ENCODE measurements at places on chromosomes 16 and 17. TPM values are rescaled to one million over a fixed set of nuclear protein-coding genes. Genes with fewer than 3 reads are reported as not detected.

- no peak for DNase-seq
These were observed 84.9 kb downstream of the RTN4RL1 start for GRCh38 chr17:1939981-1940809.

- no peak for DNase-seq
These were observed 83.4 kb downstream of the HIC1 start for GRCh38 chr17:2138318-2138717.

DNA sequence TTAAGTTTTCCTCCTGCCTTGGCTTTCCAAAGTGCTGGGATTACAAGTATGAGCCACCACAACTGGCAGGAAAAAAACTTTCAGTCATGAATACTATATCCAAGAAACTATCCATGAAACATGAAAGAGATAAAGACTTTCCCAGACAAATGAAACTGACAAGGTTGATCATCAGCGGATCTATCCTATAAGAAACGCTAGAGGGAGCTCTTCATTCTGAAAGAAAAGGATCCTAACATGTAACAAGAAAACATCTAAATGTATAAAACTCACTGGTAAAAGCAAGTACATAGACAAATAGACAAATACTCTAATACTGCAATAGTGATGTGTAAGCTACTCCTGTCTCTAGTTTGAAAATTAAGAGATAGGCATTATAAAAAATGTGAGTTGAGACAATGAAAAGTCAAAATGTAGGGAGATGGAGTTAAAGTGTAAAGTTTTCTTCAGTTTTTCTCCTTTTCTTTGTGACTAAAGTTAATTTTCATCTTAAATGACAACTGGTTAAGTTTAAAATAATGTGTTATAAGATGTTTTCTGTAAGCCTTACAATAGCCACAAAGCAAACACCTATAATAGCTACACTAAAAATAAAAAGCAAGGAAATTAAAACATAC lies 79.6 kb upstream of the TEKT1 start:
- DNase-seq: no peak

GRCh38 chr17:46958041-46958591 lies 20.9 kb downstream of the RPRML start:
- DNase-seq: no peak

DNA sequence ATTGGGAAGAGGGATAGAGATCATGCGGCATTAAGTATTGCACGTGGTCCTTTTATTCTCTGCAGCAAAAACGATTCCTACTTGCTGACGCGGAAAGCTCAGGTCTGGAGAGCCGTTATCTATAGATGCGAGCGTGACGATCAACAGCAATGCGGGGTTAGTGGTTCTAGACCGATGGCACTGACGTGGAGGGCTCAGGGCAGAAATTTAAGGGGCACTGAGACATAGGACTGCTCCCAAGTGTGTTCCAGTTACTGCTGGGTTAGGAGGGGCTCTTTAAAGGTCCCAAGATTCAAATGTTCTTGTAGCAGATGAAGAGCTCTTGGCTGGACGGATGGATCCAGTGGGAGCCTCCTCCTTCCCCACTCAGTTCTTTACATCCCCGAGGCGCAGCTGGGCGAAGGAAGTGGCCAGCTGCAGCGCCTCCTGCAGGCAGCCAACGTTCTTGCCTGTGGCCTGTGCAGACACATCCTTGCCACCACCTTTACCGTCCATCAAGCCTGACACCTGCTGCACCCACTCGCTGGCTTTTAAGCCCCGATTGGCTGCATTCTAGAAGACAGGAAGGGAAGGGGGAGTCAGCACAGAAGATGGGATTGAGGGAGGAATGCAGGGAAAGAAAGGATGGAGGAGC lies 732 bp upstream of the EXOSC6 start:
- DNase-seq: no peak

GRCh38 chr16:22685459-22685830 lies 128.5 kb upstream of the HS3ST2 start:
- DNase-seq: no peak

- no peak for DNase-seq
These were observed 11.6 kb upstream of the CAMKK1 start for GRCh38 chr17:3904501-3904900.

GRCh38 chr17:50274142-50274896 lies at the start of gene TMEM92:
TSS of gene TMEM92 (plus strand) at chr17:50274466. CDS start at chr17:50274502, 36 bp downstream.
- no peak for DNase-seq

The ASGR1 gene
- 0.12 TPM for polyA plus RNA-seq

The RPS2 gene
- 2,750 TPM for polyA plus RNA-seq

GRCh38 chr17:3962217-3962964 lies 1.8 kb downstream of the ATP2A3 start:
- DNase-seq: no peak

DNA sequence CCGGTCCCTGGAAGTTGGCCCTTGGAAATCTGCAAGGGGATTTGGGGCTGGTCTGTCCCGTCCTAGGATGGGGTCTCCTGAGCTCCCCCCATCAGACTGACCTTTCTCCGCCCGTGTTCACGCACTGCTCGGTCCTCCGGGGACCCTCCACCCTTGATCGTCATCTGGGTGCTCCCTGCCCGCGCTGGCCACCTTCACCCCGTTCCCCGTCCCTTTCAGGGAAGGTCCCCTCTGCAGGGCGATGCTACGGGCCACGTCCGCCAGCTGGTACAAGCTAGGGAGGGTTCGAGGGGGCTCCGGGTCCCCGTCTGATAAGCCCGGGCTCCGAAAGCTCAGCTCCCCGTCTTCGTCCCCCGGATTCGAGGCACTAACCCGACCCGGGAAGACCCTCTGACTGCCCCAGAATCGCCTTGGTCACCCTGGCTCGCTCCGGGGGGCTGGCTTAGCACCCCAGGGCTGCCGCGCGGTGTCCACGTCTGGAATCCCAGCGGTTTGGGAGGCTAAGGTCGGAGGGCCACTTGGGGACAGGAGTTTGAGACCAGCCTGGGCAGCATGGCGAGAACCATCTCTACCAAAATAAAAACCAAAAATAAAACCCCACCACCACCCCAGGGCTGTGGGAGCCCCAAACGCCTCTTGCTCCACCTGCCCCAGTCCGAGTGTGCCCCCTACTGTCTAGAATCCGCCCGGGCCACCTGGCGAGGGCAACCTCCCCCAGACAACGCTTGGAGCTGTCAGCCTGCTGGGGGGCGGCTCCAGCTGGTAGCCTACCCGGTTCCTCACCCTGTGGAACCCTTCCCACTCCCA lies 1.1 kb upstream of the SLC43A2 start:
- DNase-seq: no peak

GRCh38 chr17:5282642-5283217 lies 646 bp downstream of the RABEP1 start:
- no peak for DNase-seq

The GPR179 gene
- polyA plus RNA-seq: 0.01 TPM

DNA sequence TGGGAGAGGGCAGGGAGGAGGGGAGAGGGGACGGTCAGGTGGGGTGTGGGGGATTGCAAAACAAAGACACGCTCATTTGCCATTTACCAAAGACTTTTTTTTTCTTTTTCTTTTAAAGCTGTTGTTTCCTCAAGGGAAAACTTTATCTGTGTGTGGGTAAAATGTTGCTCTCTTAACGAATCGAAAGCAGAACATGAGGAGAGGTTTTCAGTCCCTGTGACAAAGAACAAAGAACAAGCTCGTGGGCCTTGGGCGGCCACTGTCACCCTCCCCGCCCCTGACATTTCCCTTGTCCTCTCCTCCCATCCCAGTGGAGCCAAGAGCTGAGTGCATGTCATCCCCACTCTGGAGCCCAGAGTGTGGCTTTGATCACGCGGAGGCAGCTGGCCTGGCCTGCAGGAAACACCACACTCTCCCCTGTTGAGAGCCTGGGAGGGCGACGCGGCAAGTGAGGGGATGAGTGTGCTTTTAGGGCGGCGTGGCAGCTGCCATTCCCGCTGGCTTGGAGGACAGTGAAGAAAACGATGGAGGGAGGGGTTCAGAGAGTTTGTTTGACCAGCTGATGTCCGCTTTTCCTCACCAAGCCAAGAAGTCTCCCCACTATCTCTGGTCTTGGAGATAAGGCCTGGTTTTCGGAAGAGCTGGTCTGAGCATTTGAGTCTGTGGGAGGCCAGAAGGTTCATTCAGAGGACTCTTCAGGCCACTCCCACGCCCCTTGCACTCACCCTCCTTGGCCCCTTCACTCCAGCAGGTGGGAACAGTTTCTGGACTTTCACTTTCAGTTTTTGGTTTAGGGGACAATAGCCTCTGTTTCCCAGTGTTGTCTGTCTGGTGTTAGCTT lies 11.4 kb downstream of the CCR7 start:
- no peak for DNase-seq
